ENCODE measurements at places on chromosomes 7 and 10.

DNA sequence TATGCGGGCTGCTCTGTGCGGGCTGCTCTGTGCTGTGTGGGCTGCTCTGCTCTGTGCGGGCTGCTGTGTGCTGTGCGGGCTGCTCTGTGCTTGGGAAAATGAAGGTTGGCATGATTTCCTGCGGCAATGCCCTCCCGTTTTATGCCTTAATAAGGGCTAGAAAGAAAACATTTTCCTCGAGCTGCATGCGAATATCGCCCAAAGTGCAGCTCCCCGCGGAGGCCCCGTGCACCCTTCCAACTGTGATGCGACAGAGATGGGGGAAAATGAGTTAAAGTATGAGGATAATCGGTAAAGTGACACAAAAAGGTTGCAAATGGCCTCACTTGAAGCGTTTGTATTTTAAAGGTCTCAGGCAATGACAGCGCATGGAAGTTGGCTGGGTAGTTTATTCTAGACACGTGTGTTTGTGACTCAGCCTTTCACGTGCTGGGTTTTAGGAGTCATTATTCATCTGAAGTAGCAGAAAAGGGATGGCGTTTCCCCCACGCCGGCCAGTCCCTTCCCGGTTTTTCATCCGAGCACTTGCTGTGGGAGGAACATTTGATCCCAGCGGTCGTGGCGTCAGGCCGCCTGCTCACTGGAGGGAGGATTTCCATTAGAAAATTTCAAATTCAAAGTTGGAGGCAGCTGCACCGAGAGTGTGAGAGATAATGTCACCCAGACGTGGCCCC, 220.7 kb downstream of the ADARB2 start:
- no peak for DNase-seq

DNA sequence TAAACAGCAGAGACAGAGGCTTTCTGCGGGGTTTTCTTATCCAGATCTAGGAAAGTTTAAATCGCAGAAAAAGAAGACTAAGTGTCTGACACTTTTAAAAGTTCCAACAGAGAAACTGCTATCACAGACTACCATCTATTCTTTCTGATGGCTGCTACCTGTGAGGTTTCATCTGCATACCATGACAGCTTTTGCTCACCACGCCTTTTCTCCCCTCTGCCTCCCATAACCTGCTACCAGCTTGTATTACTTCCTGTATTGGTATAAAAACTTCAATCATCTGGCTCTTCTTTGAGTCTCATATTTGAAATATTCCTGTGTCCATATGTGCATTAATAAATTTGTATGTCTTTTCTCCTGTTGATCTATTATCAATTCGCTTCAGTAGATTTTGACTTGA, 34.1 kb upstream of the RTKN2 start:
- no peak for DNase-seq

DNA sequence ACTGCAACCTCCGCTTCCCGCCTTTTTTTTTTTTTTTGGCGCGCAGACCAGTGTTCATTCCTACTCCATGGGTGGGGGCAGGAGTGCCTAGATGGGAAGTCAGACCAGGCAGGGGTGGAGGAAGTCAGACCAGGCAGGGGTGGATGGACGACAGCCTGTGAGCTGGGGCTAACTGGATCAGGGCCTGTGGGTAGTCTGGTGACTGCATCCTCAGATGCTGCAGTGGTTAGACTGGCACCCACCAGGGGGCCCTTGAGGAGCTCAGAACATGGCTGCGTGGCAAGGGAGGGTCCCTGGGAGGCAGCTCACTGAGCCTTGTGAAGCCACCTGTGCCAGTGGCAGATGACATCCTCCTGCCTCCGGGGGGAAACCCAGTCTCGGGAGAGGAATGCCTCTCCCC, 35.1 kb downstream of the RCC1L start:
- DNase-seq = no peak

DNA sequence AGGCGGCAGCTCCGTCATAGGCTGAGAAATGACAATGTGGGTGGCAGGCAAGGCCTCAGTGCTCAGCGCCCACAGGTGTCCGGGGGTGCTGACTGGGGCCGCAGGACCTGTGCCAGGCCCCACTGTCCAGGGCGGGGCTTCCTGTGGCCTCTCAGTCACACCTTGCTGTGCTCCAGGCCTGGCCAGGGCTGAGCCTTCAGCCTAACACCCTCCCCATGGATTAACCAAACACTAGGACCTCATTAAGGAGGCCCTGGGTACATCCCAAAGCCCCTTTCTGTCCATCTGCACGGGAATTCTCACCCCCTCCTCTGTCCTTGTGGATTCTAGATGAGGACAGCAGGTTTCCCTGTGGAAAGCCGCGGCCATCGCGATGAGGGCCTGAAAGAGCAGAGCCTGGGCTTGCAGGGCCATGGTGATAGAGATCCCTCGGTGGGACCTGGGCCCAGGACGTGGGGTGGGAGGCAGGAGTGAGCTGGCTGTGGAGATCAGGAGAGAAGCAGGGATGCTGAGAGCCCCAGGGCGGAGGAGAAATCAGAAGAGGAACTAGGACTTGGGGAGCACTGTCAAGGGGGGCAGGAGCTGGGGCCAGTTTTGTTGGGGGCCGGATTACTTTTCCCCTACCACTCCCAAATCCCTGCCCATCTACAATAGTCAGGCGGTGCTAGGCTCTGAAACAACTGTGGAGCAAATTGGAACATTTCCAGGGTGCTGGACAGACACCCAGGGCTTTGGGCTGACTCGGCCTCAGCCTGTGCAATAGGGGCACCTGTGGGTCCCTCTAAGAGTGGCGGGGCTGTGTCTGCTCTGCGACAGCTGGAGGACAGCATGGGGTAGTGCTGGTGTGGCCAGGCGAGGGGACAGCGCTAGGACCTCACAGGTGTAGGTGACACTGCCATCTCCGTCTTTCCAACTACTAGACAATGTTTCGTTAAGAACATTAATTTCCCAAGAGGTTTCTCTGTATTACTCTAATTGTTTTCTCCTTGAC, 23.3 kb upstream of the MNX1 start:
- no peak for DNase-seq

DNA sequence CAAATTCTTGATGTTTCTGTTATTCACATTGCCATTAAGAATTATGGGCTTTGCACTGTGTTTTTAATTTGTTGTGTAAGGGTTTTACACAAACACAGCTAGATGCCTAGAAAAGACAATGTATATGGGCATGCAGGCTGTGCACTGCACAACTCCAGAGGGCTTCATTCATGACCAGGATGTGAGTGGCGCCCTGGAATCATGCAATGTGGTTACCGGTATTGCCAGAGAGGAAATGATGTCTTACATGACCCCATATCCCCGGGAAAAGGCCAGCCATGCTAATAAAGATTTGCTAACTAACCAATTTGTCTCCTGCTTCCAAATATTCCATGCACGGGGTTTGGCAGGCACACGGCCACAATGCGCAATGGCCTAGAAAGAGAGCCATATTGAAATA, 16.9 kb downstream of the KCNMA1 start:
- DNase-seq = no peak

DNA sequence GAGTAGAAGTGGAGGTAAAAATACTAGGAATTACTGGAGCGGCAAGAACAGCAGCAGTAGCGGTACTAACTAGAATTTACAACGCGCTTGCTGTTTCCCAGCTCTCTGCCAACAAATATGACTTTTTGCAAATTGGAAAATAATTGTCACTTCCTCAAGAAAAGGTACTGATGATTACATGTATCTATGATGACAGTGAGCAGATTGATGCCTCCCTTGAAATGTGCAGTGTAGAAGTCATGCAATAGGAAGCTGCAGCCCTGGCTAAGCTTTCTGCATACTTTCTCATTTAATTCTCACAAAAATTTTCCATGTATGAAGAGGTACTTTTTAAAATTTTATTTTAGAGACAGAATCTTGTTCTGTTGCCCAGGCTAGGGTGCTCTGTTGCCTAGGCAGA, 49.9 kb downstream of the ANK3 start:
- DNase-seq = no peak

DNA sequence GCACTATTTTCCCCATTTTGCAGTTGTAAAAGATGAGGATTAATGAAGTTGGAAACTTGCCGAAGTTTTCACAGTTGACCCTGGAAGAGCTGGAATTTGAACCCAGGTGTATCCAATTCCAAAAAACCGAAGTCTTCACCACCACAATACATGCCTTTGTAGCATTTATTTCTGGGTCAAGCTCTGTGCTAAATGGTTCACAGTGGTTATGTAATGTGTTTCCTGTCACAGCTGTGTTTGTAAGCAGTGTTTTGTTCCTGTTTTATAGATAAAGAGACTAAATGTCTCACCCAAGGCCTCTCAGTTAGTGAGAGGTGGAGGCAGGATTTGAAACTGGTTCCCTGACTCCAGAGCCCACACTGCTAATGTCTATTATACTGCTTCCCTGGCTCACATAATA, 17.6 kb downstream of the SFTPA2 start:
- DNase-seq = peak; percentile 42

DNA sequence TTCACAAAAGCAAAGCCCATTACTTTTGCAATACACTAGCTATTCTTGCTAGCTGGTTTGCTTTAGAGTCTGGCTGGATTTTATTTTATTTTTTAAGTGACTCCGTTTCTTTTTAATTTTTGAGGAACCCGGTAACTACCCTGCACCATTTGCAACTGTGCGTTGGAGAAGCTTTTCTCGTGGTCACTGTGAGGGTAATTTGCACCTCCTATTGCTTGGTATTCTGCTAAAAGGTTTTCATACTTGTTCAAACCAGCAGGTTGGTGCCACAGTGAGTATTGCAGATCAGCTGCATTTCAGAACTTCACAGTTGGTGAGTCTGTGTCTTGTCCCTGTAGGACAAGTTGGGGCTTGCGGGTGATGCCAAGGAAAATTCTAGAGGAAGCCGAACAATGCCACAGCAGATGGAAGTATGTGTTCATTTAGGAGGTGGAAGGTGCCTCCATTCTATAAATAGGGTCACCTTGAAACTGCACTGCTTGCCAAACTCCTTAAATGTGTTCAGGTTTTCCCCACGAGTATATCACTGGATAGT, 3.9 kb upstream of the NMT2 start:
- DNase-seq = peak; percentile 18

GRCh38 chr10:38007551-38007950, 2.9 kb upstream of the ZNF33A start:
- no peak for DNase-seq

DNA sequence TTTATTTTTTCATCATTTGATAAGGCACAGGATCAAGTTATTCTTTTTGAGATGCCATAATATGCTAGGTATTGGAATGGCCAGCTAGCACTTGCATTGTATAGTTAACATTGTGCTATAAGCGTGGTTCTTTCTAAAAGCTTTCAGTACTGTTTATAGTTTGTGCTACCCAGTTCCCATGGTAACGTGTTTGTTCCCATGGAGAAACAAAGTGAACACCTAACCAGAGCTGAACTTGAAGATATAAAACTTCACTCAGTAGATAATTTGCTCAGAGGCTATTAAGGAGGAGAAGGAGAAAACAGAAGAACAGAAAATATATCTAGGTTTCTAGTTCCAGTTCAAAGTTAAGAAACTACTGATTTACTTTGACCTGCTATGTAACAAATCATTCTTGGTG, 23.6 kb upstream of the ITGB8 start:
- DNase-seq = peak; percentile 44

GRCh38 chr7:141584935-141585334, 33.7 kb downstream of the AGK start:
- no peak for DNase-seq

DNA sequence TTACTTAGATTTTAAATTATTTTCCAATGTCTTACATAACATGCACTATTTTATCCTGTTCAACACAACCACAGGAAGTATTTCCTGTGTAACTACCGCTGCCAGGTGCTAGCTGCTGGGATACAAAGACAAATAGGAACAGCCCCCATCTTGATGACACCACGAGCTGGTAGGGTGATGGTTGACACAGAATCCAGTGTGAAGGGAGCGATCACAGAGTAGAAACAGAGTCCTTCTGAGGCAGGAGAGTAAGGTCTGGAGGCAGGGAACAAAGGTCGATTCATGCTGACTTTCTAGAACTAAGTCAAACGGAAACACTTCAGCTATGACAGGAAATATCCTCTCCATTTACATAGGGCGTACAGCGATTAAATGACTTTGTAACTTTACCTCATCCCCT, 232.3 kb downstream of the ADAM12 start:
- no peak for DNase-seq

DNA sequence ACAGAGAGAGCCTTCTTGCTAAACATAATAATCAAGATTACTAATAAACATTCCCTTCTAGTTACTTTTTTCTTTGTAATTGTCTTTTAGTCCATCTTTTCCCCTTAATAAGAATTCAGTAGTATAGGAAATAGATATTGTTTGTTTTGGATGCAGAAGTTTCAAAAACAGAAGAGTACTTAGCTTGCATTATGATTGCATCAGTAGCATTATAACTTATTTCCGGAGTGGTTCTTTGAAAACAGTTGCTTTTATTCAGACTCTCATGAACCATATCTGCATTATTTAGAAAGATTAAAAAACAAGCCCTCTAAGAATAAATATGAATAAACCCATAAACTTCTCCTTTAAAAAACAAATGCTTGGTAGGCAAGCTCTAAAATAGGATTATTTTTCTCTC, 34.0 kb upstream of the DKK1 start:
- no peak for DNase-seq

DNA sequence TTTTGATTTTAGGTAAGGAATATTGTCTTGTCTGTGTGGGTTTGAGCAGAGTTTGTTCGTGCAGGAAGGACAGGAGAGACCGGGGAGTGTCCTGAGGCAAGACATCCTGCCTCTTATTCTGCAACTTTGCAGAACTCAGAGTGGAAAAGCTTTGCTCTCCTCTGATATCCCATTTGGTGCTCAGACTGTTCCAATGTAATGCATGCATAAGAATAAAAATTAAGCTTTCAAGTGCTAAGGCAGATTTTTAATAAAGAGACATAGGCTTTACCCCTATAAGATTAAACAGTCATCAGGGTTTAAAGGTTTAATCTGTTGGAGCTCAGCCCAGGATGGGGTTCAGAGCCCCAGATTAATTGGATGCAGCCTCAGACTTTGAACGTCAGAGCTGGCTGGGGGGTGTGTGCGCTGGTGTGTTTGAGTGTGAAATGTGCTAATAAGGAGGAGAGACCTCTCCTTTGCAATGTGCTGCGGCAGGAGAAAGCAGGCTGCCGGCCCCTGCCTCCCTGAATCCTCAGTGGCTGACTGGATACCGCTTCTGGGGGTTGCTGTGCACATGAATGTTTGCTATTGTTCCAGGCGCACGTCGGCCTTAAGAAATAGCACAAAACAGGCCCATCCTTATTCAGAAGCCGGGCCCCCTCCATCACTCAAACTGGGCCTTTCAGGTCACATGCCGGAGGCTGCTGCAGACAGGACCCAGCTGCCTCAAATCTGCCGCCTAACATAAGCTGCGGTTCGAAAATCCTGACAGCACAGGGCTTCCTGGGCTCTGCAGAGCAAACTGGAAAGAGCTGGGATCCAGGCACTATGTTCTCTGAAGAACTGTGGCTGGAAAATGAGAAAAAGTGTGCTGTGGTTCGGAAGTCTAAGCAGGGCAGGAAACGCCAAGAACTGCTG, 84.1 kb upstream of the PRR15 start:
- DNase-seq = no peak

- peak; percentile 60 for DNase-seq
These were observed 76.1 kb upstream of the CPXM2 start for GRCh38 chr10:123967626-123968243.

DNA sequence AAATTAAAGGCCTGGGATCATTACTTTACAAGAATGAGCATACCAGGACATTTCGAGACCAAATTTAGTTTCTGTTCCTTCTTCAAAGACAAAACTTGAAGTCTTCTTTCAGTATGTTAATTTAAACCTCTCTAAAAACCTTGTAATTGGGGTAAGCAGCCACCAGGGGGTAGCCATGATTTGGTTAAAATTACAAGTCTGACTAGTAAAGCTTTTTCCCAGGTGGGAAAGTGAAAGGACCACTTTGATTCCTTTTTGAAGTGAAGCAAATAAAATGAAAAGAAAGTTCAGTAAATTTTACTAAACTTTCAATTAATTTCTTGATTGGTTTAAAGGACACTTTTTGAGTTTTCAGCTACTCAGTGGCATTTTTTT, 294.3 kb downstream of the BBS9 start:
- DNase-seq = peak; percentile 7

- DNase-seq = no peak
These were observed 3.9 kb upstream of the BLVRA start for GRCh38 chr7:43754596-43754995.
